Lung microvascular endothelial cell (primary cell): ENCODE measurements at places on chromosomes 12 and 14. TPM values are rescaled to one million over a fixed set of nuclear protein-coding genes. Genes with fewer than 3 reads are reported as not detected.

- no peak for DNase-seq
These were observed 175.3 kb downstream of the PLCZ1 start for GRCh38 chr12:18562531-18562930.

DNA sequence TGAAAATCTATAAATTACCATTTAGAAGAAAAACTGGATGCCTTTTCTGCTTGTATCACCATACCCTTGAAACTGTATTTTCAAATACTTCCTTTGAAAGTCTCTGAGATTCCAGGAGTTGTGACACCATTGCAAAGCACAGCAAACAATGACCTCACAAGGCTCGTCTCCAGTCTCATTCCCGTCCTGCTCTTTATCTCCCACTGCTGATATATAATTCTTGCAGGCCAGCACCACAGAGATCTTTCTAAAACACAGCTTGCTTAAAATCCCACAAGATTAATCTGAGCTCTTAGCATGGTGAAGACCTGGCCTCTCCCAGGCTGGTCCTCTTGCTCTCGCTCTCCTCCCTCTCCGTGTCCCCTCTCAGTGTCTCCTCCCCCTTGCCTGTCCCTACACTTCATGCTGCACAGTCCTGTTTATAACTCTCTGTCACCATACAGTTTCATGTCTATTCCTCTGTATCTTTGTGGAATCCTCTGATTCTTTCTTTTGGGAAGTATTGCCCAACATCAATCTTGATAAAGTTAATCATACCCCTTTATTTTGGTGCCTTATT, 51.8 kb downstream of the ZFYVE21 start:
- DNase-seq = no peak

DNA sequence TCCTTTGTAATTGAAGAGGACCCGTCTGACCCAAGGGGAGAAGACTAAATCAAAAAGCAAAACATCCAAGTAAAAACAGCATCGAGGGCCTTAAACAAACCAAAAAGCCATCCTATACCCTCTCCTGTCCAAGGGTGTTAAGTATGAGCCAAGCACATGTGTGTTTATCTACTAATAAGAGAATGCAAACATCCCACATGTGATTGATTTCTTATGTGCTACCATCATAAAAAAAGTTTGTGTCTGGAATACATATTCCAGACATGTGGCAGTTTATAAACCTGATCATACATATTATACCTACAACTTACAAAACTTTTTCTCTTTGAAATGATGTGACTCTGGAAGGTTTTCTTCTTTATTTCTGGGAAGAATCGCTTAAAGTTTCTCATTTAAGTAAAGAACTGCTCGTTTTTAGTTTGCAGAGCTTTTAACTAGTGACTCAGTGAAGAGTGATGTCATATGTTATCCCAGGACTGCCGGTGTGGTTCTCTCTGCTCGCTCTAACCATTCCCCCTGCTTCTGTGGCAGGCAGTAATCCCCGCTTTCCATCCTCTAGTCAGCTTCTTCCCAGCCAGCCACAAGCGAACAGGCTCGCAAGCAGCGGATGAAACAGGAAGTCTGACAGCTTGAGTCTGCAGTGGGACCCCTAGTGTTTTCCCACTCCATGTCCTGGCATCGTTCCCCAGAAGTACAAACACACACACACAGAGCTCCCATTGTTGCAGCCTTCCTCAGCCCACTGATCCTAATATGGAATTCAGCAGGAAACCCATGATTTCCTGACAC, 431 bp upstream of the RHOJ start:
- DNase-seq = peak; percentile 100

GRCh38 chr14:44720707-44721106, 213.6 kb upstream of the FSCB start:
- DNase-seq = no peak

- no peak for DNase-seq
These were observed 2.2 kb downstream of the NUDT4 start for GRCh38 chr12:93379981-93380361.

DNA sequence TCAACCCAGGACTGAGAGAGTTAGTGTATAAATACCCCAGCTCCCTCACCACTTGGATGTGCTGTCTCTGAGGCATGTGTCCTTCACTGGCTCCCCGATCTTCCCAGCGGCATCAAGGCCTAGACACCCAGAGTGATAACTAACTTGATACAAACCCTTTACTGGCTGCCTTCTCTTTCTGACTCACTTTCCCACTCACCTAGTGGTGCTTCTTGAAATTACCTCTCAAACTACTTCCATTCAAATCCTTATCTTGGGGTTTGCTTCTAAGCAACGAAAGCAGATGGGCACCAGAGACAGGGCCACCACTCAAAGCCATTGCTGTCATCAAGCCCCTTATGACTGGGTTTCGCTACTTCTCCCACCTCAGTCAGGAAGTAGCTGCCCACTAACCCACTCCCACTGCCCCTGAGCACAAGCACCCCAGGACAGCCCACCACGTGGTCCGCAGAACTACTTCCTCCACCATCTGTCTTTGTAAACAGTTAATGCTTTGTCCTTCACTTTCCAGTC, 17.2 kb downstream of the ZFP36L1 start:
- no peak for DNase-seq

Gene ARHGDIB
- total RNA-seq = 8.9 and 93.7 TPM in 2 replicates

Gene NPFF
- total RNA-seq = not detected in 2 replicates

GRCh38 chr14:77615361-77616132, 890 bp downstream of the SPTLC2 start:
- peak; percentile 50 for DNase-seq

- DNase-seq = peak; percentile 53
These were observed 10.6 kb downstream of the AHNAK2 start for GRCh38 chr14:104967386-104968152.

DNA sequence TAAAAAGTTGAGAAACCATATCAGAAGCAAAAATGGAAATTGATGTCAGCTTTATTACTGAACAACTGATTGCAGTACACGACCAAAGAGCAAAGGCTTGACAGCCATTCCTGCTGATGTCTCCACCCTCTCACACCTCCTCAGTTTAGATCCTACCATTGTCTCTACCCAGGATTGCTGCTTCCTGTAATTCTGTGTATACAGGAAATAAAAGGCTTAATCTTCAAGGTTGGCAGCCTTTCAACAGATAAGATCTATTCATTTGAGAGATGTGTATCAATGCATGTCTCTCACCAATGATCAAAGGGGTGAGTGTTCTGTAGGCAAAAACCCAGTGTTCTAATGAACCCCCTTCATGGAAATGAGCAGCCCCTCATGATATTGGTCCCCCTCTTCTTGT, 27.0 kb downstream of the SLCO1C1 start:
- no peak for DNase-seq

GRCh38 chr12:16506394-16506793, 99.6 kb downstream of the LMO3 start:
- no peak for DNase-seq

Gene TMEM106C
- total RNA-seq = 36.1 and 49.5 TPM in 2 replicates

DNA sequence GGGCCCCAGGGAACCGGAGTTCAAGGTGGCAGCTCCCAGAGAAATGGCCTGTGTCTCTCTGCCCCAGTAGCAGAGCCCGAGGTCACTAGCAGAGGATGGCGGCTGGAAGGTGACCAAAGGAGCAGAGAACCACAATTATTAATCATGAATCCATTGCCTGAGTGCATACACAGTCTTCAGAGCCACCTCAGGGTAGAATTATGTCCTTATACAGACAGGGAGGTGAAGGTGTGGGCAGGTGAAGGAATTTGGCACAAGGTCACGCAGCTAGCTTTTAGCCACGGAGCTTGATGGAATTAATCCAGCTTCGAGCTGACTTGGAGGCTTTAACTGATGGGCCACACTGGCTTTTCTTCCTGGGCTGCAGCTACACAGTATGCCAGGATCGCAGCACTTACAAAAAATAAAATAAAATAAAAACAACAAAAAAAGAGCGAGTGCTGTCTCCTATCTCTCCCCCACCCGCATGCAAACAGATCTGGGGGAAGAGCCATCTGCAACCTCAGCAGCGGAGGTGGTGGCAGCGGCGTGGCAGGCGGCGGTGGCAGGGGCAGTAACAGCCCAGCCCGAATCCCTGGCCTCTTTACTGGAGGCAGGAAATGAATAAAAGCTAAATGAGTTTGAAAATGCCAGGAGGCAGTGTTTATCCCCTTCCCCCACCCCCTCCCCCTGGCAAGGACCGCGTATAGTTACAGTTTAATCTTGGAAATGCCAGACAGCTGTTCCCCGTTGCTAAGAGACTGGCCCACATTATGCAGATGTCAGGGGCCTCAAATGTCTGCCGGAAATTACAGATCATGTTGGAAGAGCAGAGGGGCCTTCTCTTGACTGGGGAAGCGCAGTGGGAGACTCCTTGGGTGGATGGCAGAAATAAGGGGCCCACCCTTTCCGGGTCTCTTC, 93.5 kb downstream of the LRRC74A start:
- DNase-seq = peak; percentile 66

DNA sequence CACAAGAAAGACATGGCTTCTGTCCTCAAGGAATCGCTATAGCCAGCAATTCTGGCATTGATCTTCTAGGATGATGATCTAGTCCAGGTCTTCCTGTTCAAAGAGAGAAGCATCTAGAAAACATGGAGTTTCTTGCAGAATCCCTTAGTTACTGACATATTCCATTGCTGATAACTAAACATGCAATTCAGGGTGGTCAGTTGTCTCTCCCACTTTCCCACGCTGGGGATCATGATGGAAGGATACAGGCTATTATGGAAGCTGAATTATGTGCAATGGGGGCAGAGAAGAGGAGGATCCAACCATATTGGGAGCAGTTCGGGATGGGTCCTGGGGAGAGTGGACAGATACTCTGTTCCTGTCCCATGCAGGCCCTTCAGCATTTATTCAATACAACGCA, 9.8 kb upstream of the RPH3A start:
- DNase-seq = no peak

DNA sequence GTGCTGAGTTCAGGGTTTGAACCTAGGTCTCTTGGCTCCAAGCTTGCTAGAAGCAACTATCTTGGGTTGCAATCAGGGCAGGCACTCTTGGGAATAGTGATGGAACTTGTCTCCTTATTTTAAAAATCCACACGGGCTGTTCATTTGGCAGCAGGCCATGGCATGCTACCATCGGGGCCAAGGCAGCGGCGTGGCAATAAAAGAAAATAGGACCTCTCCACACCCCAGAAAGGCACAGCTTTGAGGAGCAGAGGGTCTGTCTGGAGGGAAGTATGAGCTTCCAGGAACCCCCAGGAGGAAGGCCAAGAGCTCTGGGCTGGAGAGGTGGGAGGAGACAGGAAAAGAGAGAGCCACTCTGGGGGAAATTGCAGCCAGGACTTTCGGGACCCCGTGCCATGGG, 15.3 kb downstream of the RPS6KL1 start:
- no peak for DNase-seq

GRCh38 chr14:78970677-78971076, 800.5 kb downstream of the NRXN3 start:
- DNase-seq = no peak
